Skin of body (tissue), 3 donors: ENCODE measurements at places on chromosomes 11 and 22.

DNA sequence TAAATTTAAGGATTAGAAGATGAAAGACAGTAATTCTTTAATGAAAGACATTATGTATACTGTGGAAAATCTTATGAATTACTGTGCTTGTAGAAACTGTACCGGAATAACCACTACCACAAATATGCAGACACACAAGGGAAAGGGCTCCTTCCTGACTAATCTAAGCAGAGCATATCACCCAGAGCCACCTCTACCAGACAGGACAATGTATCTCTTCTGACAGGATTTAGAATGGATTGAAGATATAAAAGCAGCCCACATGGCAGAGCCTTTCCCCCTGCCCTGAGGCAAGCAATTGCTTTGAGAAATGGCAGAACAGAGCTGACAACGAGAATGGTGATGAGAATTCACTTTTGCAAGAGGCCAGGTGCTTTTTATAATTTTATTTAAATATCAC is 144.1 kb downstream of the NOX4 start:
- no peak for DNase-seq

DNA sequence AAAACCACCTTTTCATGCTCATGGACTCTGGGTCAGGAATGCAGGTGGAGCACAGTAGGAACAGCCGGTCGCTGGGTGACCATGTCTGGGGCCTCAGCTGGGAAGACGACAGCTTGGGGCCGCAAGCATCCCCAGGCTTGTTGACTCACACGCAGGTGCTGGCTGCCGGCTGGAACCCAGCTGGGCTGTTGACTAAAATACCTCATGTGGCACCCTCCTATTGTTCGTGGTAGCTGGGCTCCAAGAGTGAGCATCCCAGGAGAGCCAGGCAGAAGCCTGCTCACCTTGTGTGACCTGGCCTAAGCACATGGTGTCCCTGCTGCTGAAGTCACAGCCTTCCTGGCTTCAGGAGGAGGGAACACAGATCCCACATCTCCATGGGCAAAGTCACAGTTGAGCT is 9.4 kb downstream of the DPP3 start:
- DNase-seq = no peak

GRCh38 chr22:19377565-19378343 is 53.8 kb downstream of the HIRA start:
- no peak for DNase-seq

DNA sequence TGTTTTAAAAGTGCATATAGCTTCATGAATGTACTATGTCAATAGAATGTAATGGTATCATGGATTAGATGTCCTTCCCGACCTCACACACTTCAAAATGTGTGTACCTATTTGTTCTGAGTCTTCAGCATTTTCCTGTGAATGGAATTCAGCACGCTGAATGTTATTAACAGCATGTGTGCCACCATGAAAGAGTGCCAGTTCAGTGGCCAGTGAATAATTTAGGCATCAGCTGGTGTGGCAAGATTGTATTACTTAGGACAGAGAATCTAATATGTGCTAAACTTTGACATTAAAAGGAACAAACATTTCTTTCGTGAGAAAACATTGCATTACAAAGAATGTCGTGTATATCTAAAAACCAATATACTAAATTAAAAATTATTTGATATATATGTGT is 46.4 kb downstream of the HIPK3 start:
- DNase-seq = no peak

DNA sequence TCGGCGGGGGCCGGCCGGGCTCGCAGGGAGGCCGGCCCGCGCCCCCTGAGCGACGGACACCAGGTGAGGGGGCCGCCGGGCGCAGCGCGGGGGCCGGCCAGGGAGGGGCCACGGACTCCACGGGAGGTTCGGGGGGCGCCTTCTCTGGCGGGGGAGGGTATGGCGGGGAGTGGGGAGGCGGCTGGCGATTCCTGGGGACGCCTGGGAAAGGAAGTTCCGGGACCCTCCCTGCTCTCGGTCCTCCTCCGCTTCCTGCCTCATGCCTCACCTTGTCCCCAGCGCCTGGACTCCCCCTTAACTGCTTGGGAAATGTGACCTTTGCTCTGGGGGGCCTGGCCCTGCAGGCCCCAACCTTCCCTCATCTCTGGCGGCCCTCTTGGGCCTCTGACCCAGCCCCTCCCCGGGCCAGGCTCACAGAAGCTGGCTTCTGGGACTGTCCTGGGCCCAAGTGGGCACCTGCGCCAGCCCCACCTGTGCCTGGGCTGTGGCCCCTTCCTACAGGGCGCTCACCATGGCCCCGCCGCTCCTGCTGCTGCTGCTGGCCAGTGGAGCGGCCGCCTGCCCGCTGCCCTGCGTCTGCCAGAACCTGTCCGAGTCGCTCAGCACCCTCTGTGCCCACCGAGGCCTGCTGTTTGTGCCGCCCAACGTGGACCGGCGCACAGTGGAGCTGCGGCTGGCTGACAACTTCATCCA is 516 bp downstream of the LRFN4 start:
- DNase-seq = no peak

GRCh38 chr11:9001736-9002135 is 2.1 kb downstream of the NRIP3 start:
- DNase-seq = no peak

GRCh38 chr11:795634-796564 is 2.2 kb downstream of the SLC25A22 start:
- peak; percentile 70 for DNase-seq

GRCh38 chr22:47295982-47296381 is 533.5 kb downstream of the TBC1D22A start:
- no peak for DNase-seq

- peak; percentile 32 for DNase-seq
These were observed 27.2 kb downstream of the PHLDB1 start for GRCh38 chr11:118634431-118635236.

GRCh38 chr11:123073343-123074057 is 11.6 kb upstream of the HSPA8 start:
- DNase-seq = no peak

DNA sequence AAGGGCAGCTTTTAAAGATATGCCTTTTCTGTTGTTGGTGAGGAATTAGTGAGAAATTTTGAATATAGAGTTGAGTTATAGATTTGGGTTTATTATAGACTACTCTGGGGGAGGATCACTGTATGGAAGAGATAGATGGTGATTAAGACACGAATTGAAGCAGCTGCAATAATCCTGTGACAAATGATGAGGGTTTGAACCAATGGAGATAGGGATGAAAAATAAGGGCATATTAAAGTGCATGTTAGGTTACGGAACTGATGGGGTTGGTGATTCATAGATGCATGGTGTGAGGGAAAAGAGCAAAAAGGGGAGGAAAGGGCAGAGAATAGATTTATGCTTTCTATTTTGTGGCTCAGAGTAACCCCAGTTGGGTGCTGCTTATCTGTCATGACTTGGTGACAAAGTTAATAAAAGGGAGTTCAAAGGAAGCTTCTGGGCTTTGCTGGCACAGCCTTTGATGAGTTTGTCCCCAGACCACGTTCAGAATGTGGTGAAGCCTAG is 11.8 kb downstream of the C11orf87 start:
- DNase-seq = no peak

DNA sequence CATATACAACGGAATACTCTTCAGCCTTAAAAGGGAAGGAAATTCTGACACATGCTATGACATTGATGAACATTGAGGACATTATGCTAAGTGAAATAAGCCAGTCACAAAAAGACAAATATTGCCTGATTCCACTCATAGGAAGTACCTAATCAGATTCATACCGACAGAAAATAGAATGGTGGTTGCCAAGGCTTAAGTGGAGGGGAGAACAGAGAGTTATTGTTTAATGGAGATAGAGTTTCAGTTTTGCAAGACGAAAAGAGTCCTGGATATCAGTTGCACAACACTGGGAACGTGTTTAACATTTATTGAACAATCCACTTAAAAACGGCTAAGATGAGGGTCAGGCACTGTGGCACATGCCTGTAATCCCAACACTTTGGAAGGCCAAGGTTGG is 45.6 kb upstream of the HIPK3 start:
- no peak for DNase-seq

DNA sequence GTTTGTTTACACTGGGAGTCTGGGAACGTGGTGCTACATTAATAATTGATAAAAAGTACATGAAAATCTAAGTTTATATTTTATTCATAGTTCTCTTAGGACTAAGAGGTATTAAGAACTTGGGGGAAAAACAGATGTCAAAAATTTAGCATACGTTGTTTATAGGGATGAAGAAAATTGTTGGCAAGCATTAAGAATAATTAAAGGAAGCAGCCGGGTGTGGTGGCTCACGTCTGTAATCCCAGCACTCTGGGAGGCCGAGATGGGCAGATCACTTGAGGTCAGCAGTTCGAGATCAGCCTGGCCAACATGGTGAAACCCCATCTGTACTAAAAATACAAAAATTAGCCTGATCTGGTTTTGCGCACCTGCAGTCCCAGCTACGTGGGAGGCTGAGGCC is 60.7 kb upstream of the ADORA2A start:
- no peak for DNase-seq

DNA sequence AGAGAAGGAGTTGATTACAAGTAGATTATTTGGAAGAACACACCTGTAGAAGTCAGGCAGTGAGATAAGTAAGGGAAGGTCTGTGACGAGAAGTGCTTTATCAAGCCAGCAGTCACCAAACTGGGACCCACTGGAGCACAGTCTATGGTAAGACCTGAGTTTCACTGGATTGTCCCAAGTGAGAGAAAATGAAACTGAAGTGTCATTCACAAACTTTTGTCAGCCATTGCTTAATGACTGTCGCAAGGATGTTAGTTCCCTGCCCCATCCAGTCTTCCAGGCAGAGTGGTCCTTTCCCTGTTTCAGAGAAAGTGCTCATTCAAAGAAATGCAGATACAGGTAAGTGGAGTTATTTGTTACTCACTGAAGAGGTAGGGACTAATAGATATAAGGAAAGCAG is 728.0 kb upstream of the TENM4 start:
- no peak for DNase-seq

- DNase-seq = no peak
These were observed at the start of gene RPS6KA4 for GRCh38 chr11:64358907-64359711. Gene RPS6KA4, plus strand, starts transcription at chr11:64359162. Its CDS starts 74 bp downstream, at chr11:64359236.

DNA sequence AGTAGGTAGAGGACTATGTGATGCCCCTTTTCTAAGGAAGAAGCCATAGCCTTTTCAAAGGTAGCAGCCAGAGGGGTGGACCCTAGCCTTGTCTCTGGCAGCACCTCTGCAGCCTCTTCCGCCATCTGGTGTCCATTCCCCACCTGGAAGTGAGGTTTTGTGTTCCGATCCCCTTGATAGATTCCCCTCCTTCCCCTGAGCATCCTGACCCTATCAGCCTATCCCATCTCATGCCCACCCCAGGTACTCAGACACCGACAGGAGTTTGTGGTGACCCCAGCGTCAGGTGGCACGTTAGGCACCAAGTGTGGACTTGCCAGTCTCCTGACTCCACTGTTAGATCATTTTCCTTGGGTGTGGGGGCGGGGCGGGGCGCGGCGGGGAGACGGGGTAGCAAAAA is 398 bp upstream of the FAM89B start:
- DNase-seq = no peak

DNA sequence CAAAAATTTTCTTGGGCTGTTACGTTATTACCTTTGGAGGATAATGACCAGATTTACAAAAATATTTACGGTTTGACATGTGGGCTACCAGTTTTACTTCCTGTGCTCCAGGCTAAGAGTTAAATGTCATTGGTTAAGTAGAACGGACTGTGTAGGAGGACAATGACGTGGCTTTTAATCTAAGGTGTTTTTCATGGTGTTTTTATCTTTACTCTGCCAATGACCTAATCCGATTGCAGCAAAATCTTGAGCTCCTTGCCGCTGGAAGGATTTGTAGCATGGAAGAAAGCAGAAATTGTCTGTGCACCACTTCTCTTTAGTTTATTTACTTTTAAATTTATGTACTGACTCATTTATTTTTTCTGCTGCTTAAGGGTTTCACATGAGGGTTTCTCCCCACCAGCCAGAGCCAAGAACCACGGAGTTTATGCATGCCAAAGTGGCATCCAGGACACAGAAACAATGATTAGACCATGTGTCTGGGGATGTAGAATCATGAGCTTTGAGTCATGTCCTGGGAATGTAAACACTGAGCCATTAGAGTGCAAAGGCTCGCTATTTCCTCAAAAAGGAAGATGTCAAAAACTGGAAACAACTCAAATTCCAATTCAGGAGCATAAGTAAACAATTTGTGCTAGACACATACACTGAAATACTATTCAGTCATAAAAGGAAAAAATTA is 1.9 kb upstream of the CARD16 start:
- DNase-seq = peak; percentile 81

GRCh38 chr22:44754998-44755397 is 2.6 kb downstream of the ARHGAP8 start:
- DNase-seq = no peak

DNA sequence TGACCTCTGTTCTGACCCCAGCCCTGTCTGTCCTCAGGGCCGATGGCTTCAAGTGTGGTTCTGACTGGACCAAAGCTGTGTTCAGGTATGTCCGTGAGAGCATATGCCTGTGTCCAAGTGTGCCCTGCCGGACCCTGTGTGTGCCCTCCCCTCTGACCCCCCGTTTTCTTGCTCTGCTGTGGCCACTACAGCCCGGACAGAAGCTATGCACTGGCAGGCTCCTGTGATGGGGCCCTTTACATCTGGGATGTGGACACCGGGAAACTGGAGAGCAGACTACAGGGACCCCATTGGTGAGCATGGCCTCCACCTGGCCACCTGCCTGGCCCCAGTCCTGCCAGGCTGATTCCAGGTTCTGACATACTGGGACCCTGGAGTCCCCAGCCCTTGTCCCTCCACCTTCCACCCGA is 14.5 kb downstream of the ATG16L2 start:
- DNase-seq = no peak

DNA sequence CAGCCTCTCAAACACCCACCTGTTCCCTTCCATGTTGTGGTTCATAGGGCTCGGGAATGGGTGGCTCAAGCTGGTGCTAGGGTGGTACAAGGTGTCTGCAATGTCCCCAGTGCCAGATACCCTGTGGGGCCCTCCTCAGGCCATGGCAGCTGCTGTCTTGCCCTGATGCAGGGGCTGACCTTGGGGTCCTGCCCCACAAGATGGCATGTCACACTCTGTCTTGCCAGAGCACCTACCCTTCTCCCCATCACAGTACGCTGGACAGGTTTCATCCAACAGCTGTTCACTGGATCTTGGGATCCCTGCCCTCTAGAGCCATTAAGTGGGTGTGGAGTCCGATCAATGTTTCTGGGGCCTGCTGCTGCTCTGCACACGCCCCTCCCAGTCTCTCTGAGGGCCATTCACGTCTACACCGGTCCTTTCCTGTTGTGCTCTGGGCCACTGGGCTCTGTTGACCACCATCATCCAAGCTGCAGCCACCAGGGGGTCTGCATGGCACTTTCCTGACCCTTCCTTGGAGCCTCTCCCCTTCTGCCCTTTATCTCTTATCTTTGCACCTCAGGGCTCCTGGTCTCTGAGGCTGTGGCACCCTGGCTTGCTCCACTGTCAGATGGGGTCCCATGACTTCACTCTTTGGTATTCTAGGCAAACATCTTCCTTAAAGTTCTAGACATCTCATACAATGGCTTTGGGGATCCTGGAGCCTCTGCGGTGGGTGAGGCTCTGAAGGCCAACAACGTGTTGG is 7.1 kb downstream of the LRRC74B start:
- no peak for DNase-seq

GRCh38 chr11:68338051-68338780 is 25.8 kb downstream of the LRP5 start:
- peak; percentile 27 for DNase-seq
